Left cardiac atrium (tissue), 4 donors: ENCODE measurements at places on chromosomes 7 and 10. TPM values are rescaled to one million over a fixed set of nuclear protein-coding genes. Genes with fewer than 3 reads are reported as not detected.

Gene AKR1D1
- not detected for total RNA-seq

Gene ZNF37A
- total RNA-seq, result 8.1 TPM

Gene ELOVL3
- total RNA-seq, result 1.3 TPM

Gene LIPF
- total RNA-seq, result not detected

Gene FRAT1
- total RNA-seq, result 6.2 TPM

Gene TEX36
- not detected for total RNA-seq

Gene AKR1B1
- total RNA-seq, result 294 TPM

Gene CALN1
- not detected for total RNA-seq

GRCh38 chr10:78385599-78385998 is 351.9 kb downstream of the RPS24 start:
- DNase-seq, result no peak

DNA sequence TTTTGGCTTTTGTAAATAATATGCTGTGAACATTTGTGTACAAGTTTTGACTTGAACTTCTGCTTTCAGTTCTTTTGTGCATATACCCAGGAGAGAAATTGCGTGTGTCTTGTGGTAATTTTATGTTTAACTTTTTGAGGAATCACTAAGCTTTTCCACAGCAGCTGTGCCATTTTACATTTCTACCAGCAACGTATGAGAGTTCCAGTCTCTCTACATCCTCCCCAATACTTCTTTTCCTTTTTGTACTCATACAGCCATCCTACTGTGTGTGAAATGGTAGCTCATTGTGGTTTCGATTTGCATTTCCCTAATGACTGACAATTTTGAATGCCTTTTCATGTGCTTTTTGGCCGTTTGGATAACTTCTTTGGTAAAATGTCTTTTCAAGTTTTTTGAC is 66.3 kb upstream of the INHBA start:
- no peak for DNase-seq

- DNase-seq, result no peak
These were observed 9.7 kb upstream of the CHST12 start for GRCh38 chr7:2393706-2394105.

DNA sequence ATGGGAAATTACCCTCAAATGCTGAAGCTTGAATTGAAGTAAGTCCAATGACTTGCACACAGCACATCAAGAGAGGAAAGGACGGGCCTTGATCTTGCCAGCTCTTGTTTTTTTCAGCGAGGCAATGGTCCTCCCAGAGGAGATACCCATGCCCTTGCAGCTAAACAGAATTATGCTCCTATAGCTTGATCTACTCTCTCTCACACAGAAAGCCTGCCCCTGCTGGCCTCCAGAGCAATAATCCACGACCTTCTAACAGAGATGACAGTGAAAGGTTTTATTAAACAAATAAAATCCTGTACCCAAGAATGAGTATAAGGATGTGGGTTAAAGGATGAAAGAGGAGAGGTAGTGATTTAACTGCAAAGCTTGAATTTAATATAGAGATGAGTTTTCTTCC is 268.0 kb downstream of the ADRA2A start:
- DNase-seq, result no peak

DNA sequence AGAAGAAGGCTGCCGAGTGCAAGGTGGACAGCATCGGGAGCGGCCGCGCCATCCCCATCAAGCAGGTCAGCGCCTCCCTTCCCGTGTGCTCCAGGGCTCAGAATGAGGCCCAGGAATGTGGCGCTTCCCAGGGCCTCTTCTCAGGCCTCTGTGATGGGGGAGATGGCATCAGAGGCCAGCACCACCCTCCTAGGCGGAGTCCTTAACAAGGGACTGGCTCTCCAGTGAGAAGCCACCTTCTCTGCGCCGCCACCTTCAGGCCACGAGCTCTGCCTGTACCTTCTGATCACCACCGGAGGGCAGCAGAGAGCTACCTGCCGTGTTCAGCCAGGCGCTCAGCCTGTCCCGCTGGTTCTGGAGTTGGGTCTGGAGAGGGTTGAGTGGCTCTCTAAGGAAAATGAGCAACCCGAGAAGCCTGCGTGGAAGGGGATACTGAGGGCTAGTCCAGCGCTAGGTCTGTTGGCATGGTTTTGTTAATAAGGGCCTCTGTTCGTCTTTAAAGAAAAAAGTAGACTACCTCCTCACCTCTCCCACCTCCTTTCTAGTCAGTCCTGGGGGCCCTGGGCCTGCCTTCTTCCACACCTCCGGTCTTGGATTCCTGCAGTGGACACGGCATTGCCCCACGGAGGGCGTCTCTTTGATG is 37.7 kb downstream of the AGAP3 start:
- peak; percentile 89 for DNase-seq

DNA sequence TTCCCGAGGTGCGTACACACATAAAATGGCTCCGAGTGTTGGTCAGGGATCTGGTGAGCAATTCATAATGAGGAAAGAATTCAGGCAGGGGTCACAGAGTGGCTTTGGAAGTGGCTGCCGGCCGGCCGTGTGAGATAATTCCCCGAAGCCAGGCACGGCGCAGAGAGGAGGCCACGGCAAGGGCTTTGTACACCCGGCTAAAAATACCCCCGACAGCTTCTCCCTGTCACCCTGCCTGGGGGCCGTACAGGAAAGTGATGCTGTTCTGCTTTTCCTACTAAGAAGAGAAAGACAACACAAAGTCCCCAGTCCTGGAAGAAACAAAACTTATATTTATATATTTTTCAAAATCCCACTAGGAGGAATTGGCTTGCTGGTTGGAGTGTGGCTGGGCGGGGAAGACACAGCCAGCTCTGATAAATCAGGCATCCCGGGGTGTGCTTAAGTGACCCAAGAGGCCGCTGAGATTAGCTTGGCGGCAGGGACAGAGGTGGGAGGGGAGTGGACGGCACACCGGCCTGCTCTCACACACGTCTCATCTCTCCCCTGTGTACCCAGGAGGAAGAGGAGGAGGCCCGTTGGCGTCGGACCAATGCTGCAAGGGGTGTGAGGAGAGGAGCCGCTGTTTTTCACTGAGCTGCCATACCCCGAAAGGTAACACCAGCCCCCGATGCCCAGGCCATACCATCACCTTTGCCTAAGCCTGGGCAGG is 70.5 kb downstream of the ZMIZ1 start:
- peak; percentile 78 for DNase-seq
